ENCODE measurements at places on chromosomes 5 and 9.
A peak's percentile ranks its signal among the peaks of the same experiment; 100 is the strongest.

- no peak for DNase-seq
These were observed 213.7 kb downstream of the RFK start for GRCh38 chr9:76180541-76180940.

GRCh38 chr9:116372081-116372673 lies 218.6 kb downstream of the PAPPA start:
- no peak for DNase-seq

DNA sequence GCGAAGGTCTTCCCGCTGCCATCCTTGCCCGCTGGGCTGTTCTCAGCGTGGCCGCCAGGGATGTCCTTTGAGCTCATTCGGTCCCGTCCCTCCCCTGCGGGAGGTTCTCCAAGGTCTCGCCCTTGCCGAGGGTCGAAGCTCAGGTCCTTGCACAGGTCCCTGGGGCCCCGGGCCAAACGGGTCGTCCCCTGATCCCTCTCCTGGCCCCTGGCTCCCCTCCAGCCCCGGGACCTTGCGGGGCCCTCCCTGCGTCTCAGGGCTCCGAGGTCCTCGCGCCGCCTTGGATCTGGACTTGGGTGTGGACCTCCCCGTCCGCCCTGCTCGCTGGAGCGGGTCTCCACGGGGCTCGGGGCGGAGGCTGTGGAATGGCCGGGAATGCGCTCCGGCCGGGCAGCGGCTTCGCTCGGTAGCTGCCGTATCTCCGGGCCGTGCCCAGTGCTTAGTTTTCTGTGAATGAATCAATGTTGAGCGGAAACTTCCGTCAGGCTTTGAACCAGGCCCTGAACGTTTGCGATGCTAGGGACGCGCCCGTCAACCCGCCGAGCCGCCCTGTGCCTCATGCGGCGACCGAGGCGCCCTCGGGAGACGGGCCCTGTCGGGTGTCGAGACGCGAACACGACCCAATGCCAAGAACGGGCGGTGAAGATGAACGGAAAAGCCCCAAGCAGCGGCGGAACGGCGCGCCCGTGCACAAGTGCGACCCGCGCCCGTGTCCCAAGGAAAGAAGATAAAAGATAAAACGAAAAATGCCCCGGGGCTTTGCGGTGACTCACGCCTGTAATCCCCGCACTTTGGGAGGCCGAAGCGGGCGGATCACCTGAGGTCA lies 780 bp downstream of the RNU6ATAC start:
- peak; percentile 54 for DNase-seq

DNA sequence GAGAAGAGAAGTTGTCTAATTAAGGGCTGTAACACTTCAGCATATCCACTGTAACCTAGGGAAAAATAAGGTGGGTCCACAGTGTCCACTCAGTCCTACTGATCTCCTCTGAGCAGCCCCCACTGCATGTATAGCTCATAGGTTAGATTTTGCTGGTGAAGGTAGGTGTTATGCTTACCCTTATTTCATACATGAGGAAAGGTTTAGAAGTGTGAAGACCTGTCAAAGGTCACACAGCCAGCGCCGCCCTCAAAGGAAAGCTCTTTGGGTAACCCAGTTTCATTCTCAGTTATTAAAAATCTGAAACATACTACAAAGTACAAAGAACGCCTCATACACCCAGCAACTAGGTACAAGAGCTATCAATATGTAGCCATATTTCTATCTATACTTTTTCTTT lies 87.2 kb downstream of the TLE4 start:
- no peak for DNase-seq

- DNase-seq: no peak
These were observed 5.5 kb downstream of the COMMD10 start for GRCh38 chr5:116090302-116090701.

GRCh38 chr9:98805506-98806272 lies 1.8 kb upstream of the GALNT12 start:
- DNase-seq: no peak

GRCh38 chr5:174047472-174048099 lies 2.1 kb downstream of the NSG2 start:
- no peak for DNase-seq

DNA sequence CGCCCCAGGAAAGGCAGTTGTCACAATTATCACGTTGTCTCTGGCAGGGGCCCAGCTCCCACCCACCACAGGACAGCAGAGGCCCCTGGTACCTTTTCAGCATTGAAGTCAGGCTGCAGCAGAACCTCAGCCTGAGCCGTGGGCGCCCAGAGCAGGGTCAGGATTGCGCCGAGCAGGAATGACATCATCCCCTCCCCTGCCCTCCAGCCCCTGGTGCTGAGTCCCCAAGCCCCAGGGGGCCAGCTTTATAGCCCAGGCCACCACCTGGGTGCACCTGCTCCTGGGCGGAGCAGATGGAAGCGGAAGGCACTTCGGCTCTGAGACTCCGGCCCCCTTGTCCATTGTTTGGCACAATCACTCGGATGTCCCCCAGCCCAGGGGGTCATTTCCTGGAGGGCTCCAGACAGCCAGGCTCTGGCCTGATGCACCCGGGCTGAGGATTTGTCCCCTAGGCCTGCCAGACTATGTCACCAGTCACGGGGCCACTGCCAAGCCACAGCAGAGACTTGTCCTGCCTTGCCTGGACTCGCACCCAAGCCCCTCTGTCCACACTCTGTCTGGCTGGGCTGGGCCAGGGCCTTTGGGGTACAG lies at the start of gene LCN15:
Gene LCN15 (minus strand): TSS at position 218 of the 591 bp plus-strand sequence. CDS start 30 bp downstream, at position 188.
- no peak for DNase-seq

DNA sequence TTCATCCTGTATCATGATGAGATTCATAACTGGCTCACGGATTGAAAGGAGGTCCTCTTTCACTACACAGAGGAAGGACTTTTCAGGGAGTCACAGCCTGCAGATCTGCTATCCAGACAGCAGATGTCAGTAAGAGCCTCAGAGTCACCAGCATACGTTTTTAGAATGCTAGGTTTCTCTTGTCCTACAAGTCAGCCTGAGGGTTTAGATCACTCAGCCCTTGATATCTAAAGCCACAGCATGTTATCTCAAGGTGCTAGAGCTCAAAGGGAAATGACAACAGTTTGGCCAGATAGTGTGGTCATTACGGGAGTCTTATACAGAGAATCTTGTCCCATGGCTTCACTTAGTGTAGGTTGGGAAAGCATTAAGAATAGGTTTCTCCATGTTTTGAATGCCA lies 30.9 kb upstream of the SLC46A2 start:
- no peak for DNase-seq

DNA sequence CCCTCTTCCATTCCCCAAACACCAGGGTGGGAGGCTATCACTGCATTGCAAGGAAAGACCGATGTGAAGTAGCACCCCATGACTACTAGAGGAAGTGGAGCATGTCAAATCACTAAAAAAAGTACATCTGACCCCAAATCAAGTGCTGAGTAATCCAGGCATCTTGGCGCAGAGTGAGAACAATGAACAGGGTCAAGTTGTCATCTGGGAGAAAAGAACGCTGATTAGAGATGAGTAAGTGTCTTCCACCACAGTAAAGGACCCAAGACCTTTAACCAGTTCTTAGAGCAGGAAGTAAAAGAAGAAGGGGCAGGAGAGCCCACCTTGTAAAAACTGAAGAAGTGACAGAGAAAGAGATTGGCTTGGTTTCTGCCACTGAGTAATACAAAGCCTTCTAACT lies 75.0 kb upstream of the RAD23B start:
- no peak for DNase-seq

- DNase-seq: no peak
These were observed 75.6 kb upstream of the SPRY4 start for GRCh38 chr5:142400415-142400814.

DNA sequence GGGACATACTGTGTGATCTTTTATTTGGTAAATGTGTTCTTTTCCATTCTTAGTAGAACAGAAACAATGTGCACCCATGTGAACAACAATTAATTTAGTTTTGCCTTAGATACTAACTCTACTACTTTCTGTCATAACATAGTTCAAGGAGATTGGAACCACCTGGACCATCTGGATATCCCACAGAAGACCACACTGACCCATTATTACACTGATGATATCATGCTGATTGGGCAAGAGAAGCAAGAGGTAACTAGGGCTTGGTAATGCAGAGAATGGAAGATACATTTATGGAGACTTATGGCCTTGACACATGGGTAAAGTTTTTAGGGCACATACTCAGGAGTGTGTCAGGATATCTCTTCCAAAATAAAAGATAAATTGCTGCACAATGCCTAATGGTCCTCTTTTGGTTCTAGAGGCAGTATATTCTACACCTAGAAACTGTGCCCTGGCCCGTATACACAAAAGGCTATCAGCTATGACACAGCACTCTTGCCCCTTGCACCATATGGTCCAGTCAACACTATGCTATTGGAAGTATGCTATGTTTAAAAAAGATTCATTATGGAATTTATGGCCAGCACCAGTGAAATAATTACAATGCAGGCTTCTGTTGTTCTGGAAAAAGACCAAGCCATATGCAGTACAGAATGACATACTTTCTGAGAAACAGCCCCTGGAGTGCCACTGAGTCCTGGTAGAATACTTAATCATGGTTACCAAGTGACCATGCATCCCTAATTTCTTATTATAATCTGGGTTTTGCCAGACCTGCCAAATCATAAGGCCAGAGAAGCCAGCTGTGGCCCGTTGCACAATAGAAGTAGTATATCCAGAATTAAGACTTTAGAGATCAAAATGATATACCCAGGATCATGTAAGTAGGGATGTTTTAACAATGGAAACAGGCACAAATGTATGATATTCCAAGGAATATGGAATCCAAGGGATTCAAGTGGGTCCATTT lies 41.6 kb upstream of the MROH2B start:
- DNase-seq: no peak

DNA sequence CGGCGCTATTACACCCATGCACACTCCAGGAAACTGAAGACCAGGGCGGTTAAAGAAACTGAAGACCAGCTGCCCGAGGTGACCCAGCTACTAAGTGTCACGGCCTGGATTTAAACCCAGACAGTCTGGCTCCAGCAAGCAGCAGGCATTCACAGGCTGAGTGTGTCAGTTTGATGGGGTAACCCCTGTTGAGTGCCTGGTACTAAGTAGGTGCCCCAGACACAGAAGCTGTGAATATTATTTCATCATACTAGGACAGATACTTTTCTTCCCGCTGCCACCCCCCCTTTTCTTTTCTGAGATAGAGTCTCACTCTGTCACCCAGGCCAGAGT lies 7.3 kb downstream of the ENG start:
- DNase-seq: no peak

DNA sequence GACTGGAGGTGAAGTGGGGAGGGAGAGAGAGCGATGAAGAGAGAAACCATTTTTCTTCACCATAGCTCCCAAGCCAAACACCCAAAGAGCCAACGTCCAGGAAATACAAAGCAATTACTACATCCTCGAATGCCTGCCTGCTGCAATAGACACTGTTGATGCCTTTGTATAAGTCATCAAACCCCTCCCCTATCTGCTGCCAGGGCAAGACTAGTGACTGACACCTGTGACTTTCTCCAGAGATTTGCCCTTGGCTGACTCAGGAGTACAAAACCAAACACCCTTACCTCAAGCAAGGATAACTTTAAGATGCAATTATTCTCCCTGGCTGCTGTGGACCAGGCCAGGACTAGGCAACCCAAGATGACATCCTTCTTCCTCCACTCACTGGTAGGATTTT lies 81.8 kb upstream of the RASA1 start:
- no peak for DNase-seq

DNA sequence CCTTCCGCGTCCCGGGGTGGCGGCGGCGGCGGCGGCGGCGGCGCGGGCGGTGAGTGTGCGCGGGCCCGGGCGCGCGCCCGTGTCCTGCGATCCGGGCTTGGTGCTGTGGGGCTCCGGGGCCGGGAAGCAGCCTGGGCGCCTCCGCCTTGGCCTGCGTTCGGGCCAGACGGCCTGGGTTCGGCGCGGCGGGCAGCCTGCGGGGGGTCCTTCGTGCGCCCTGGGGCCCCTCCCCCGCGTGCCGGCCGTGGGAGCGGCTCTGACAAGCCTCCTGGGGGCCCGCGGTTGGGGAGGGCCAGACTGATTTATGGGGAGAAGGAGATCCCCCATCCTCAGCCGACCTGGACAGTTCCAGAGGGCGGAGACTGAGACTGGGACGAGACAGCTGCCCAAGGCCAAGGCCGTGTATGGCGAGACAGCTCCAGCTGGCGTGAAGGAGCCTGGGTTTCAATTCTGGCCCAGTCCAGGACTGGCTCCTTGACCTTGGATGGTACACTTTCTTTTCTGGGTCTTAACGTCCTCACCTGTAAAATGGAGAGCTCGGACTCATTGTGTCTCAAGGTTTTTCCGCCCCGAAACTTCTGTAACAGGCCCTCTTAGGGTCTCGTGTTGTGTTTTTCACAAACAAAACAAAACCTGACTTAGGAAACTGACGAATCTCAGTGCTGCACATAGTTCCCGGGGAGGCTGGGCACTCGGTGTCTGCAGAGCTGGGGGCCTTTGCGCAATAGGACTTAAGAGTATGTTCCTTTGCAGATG lies 603 bp downstream of the TMEM268 start:
- no peak for DNase-seq

DNA sequence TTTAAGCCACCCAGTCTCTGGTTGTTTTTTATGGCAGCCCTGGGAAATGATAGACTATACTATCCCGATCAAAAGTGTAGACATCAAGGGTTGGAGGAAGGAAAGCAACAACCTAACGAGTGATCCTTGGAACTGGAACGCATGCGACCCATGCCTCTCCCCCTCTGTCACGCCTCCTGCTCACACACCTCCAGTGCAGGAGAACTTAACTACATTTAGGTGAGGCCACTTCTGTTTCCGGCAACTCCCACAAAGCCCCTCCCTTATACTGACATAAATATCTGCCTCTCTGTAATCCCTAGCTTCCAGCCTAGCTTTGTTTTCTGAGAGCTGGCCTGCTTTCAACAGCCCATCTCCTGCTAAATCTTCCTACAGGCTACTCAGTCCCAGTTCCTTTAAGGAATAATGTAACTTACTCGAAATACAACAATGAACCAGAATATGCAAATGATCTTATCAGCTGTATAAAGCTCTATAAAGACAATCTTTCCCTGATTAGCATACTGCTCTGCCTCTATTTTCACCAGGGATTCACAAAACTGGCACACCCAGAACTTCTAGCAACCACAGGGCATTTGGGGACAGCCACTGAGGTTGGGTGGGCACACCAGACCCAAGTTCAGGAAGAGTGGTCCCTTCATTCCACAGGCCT lies 73.9 kb downstream of the GABBR2 start:
- DNase-seq: no peak

DNA sequence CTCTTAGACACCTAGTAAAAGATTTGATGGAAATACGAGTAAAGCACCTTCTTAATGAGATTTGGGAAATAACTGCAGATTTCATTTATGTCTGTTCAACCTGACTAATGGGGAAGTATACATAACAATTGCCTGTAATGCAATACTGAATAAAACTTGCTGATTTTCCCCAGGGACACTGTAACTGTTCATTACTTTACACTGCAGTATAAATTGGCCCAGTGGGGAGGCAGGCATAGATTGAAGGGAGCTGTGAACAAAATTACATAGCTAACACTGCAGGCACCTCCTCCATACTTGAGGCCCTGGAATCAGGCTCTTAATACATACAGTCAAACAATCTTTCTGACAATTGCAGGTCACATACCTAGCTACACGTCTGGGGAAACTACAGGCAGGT lies 216.2 kb downstream of the PTPRD start:
- no peak for DNase-seq

DNA sequence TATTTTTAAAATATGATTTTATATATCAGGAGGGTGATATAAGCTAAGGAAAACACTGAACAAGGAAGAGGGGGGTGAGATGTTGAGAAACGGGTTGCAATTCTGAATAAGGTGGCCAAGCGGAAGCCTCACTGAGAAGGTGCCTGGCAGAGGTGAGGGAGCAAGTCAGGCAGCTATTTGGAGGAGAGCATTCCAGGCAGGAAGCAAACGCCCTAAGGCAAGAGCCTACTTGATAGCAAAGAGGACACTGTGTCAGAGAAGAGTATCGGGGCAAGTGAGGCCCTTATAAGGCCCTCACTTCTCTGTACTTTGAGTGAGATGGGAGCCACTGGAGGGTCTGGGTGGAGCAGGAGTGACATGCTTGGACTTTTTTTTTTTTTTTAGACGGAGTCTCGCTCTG lies 8.0 kb upstream of the CTNNA1 start:
- no peak for DNase-seq
